ENCODE measurements at places on chromosomes 4 and X.

DNA sequence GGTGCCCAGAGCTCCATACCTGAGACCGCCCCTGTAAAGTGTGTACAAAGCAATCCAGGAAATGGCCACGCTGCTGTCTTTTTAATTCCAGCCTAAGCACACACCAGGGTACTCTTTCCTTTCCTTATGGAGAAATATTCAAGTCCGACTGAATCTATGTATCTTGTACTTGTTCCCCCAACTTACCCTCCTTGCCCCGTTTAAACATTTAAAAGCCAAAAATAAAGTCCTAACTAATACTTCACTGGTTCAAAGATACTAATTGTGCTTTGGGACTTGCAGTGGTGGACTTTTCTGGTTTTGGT, 731 bp upstream of the AMMECR1 start:
- peaks cover 17% of the 10 kb centered on the region for H3K27me3 ChIP-seq
- peak overlapping the region; percentile 80 for H3K4me3 ChIP-seq
- H3K27ac ChIP-seq: no peak overlapping the region
- no peak for DNase-seq
- no peaks in the 10 kb centered on the region for H3K4me1 ChIP-seq

- DNase-seq: peak; percentile 8
- H3K4me3 ChIP-seq: no peak overlapping the region
- H3K36me3 ChIP-seq: no peaks in the 10 kb centered on the region
- H3K27me3 ChIP-seq: no peaks in the 10 kb centered on the region
- H3K4me1 ChIP-seq: peaks cover 5% of the 10 kb centered on the region
Measured at GRCh38 chr4:38562751-38563198, 101.2 kb upstream of the KLF3 start.

GRCh38 chr4:81398379-81398778, 73.3 kb downstream of the RASGEF1B start:
- no peaks in the 10 kb centered on the region for H3K36me3 ChIP-seq
- no peaks in the 10 kb centered on the region for H3K4me1 ChIP-seq
- H3K27ac ChIP-seq: no peak overlapping the region
- H3K4me3 ChIP-seq: no peak overlapping the region

DNA sequence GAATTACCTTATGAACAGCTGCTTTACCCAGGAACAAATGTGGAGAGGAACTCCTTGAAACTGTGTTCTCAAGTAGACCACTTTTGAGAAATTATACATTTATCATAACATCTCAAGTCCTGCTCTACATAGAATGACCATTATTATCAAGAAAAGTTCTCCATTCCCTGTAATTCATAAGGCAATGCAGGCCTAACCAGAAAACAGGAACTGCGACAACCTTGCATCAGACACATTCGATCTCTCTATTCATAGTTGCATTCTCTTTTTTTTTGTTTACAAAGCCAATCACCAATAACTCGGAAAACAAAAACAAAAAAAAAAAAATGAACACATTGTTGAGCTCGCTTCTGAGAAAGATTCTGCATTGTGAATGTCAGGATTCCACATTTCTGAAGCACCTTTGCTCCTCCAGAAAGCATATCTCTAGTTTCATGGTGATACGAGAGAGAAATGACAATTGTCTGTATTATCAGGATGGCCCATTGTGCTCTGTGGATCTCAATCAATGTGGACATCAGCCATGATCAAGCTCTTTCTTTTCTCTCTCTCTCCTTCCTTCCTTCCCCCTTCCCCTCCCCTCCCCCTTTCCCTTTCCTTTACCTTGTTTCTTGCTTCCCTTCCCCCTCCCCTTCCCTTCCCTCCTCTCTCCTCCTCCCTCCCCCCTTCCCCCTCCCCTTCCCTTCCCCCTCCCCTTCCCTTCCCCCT, 32.4 kb upstream of the CD99 start:
- DNase-seq: no peak
- H3K4me1 ChIP-seq: no peaks in the 10 kb centered on the region
- no peaks in the 10 kb centered on the region for H3K27me3 ChIP-seq
- no peak overlapping the region for H3K4me3 ChIP-seq
- no peak overlapping the region for H3K27ac ChIP-seq

DNA sequence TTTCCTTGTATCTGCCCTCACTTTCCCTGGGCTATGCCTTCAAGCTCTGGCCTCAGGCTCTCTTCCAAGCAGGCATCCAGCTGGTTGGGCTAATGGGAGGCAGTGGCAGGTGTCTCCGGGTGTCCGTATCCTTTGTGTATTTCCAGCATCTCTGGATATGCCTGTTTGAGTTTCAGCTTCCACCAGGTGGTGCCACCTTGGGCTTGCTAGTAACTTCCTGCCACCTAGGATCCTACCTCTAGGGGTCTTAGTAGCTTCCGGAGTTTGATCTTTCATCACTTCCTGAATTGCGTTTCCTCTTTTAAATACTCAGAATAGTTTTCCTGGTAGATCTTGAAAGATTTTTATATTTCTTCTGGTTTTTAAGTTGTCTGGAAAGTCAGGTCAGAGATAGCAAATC, 23.2 kb upstream of the ANOS1 start:
- H3K4me3 ChIP-seq: no peak overlapping the region
- DNase-seq: no peak
- H3K27ac ChIP-seq: no peak overlapping the region
- no peaks in the 10 kb centered on the region for H3K4me1 ChIP-seq
- H3K36me3 ChIP-seq: no peaks in the 10 kb centered on the region
- H3K27me3 ChIP-seq: peaks cover 17% of the 10 kb centered on the region

DNA sequence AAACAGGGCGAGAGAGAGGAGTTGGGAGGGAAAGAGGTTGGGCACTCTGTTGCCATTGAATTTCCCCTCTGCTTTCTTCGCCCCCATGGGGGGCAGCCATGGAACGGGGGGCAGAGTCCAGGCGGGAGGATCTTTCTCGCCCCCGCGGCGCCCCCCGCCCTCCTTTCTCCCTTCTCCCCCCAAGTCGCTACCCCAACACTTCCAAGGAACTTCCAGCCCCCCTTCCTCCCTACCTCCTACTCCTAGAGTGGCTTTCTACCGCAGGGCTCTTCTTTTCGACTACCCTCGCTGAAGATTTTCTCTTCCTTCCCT, 594 bp upstream of the STAG2 start:
- no peaks in the 10 kb centered on the region for H3K36me3 ChIP-seq
- H3K4me1 ChIP-seq: no peaks in the 10 kb centered on the region
- no peaks in the 10 kb centered on the region for H3K27me3 ChIP-seq
- H3K4me3 ChIP-seq: peak overlapping the region; percentile 63
- no peak for DNase-seq

- no peak overlapping the region for H3K27ac ChIP-seq
- H3K36me3 ChIP-seq: no peaks in the 10 kb centered on the region
- no peaks in the 10 kb centered on the region for H3K4me1 ChIP-seq
- peaks cover 15% of the 10 kb centered on the region for H3K27me3 ChIP-seq
- no peak for DNase-seq
- no peak overlapping the region for H3K4me3 ChIP-seq
Measured at GRCh38 chr4:84511703-84512102, 12.6 kb upstream of the NKX6-1 start.

- DNase-seq: no peak
- no peak overlapping the region for H3K4me3 ChIP-seq
- no peaks in the 10 kb centered on the region for H3K4me1 ChIP-seq
- no peaks in the 10 kb centered on the region for H3K36me3 ChIP-seq
- H3K27ac ChIP-seq: no peak overlapping the region
- H3K27me3 ChIP-seq: no peaks in the 10 kb centered on the region
Measured at GRCh38 chr4:153560908-153561307, 94.7 kb downstream of the TMEM131L start.

DNA sequence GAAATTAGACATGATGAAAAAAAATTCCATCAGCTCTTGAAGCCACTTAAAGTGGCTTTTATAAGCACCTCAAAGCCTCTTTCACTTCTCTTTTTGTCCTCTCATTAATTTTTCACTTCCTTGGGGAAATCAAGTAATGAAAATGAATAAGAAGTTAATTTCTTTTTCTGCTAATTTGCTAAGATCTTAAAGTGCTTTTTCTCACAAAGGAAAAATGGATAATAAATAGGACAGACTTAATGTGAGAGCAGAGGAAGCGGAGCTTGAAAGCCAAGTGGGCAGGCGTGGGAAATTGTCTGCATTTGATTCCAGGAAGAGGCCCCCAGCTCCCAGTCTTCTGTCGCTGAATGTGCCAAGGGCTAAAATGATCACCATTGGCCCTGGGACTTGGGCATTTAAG, 28.6 kb downstream of the CDS1 start:
- no peaks in the 10 kb centered on the region for H3K27me3 ChIP-seq
- H3K4me3 ChIP-seq: no peak overlapping the region
- no peak for DNase-seq
- H3K27ac ChIP-seq: no peak overlapping the region
- H3K36me3 ChIP-seq: peaks cover 2% of the 10 kb centered on the region

DNA sequence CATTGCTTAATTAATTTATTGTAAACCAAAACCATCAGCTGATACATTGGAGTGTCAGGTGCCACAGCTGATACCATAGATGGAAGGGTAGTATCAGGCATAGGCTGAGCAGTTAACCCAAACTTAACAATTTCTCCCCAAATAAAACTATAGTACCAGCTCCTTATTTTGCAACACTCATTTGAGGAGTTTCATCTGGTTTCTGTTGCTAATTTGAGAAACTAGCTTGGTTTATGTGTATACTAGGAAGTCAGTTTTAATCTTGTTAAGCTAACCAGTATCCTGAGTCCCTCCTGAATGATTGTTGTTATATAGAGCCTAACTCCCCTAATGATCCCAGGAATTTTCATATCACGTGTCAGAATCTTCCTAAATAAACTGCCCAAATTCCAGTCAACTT, 12.7 kb downstream of the DCAF16 start:
- no peak for DNase-seq
- no peak overlapping the region for H3K4me3 ChIP-seq
- H3K27ac ChIP-seq: no peak overlapping the region
- H3K27me3 ChIP-seq: no peaks in the 10 kb centered on the region
- no peaks in the 10 kb centered on the region for H3K4me1 ChIP-seq
- peaks cover 4% of the 10 kb centered on the region for H3K36me3 ChIP-seq

DNA sequence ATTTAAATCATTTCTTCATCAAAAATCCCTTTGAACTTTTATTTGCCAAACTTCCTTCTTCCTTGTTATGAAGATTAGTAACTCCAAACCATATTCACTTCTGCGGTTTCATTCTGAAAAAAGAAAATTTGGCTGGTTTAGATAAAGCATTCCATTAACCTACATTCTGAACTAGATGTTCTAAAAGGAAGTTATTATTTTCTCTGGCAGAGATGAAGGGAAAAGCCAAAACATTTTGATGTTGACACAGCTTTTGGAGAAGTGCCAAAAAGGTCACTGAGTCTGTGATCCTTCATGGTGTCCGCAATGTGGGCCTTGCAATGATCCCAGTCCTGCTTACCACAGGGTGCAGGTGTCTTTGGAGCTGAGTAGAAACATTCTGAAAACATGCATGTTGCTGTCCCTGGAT, 36.0 kb downstream of the CXCL8 start:
- H3K36me3 ChIP-seq: no peaks in the 10 kb centered on the region
- H3K4me3 ChIP-seq: no peak overlapping the region
- peak overlapping the region; percentile 2 for H3K27ac ChIP-seq
- no peaks in the 10 kb centered on the region for H3K4me1 ChIP-seq
- H3K27me3 ChIP-seq: no peaks in the 10 kb centered on the region

- H3K27me3 ChIP-seq: peaks cover 8% of the 10 kb centered on the region
- no peaks in the 10 kb centered on the region for H3K36me3 ChIP-seq
- no peak overlapping the region for H3K27ac ChIP-seq
- DNase-seq: no peak
- H3K4me1 ChIP-seq: no peaks in the 10 kb centered on the region
Measured at GRCh38 chrX:69263251-69263820, 98.1 kb upstream of the PJA1 start.

DNA sequence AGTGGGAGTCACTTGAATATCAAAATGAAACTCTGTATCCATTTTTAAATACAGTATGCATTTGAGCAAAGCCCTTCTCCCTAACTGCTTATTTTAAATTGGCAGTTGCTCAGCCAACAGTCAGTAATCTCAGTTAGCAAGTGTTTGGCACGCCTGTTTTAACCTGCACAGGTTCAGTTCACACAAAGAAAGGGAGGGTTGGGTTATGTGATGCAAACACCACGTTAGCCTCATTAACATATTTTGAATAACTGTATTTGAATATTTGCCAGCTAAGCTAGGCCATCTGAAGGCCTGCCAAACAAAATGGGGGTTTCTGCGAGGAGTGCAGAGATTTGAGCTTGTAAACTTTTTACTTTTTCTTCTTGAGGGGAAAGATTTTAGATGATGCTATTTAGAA, 19.8 kb downstream of the GAB1 start:
- H3K4me1 ChIP-seq: no peaks in the 10 kb centered on the region
- H3K27ac ChIP-seq: no peak overlapping the region
- no peak overlapping the region for H3K4me3 ChIP-seq
- H3K36me3 ChIP-seq: no peaks in the 10 kb centered on the region
- no peaks in the 10 kb centered on the region for H3K27me3 ChIP-seq

GRCh38 chr4:5338531-5338930, 287.3 kb downstream of the STK32B start:
- H3K27me3 ChIP-seq: no peaks in the 10 kb centered on the region
- no peak overlapping the region for H3K27ac ChIP-seq
- H3K4me3 ChIP-seq: no peak overlapping the region

DNA sequence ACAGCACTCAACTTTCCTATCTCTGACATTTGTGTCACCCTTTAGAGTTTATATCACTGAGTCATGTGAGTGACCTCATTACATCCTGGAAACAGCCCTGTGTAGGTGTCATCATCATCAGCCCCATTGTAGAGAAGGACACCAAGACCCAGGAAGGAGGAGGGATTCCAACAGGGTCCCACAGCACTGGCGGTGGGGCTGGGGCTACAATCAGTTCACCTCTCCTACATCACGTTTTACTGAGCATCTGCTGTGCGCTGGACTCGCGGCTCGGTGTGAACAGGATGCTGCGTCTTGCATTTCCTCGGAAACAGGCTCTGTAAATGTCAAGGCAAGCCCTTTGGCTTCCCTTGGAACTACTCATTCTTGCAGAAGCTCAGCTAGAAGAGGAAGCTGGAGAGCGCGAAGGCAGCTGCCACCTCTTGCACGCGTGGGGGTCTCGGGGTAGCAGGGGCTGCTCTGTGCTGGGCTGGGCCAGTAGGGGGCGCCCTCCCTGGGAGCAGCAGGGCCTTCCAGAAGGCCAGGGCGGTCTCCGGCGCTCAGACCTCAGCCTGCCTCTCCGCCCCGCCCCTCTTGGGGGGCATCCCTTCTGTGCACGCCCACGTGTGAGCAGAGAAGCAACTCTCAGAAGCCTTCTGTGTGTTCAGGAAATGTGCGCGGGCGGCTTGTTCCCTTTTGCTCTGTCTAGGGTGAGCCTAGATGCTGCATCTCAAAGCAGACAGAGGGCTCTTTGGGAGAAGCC, 29.0 kb downstream of the REELD1 start:
- peaks cover 32% of the 10 kb centered on the region for H3K4me1 ChIP-seq
- no peak for DNase-seq
- H3K27ac ChIP-seq: no peak overlapping the region

DNA sequence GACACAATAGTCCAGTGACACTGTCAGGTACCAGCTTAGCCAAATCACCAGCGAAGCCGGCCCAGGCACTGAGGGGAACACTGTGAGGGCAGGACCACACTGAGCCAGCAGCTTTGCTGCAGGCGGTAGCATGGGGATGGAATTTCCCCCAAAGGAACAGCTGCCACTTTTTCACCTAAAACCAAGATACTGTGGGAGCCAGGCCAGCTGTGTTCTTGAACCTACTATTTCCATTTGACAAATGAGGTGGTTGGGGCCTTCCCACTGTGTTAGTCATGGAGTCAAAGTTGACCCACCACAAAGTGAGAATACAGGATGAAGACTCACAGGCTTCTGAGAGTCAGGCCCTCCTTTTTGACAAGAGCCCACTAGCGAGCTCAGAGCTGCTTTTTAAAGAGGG, 70.7 kb upstream of the SH3RF1 start:
- no peaks in the 10 kb centered on the region for H3K36me3 ChIP-seq
- no peak for DNase-seq
- no peaks in the 10 kb centered on the region for H3K27me3 ChIP-seq
- no peak overlapping the region for H3K4me3 ChIP-seq
- H3K27ac ChIP-seq: no peak overlapping the region

GRCh38 chr4:63430105-63430504, 979.1 kb downstream of the TECRL start:
- no peaks in the 10 kb centered on the region for H3K36me3 ChIP-seq
- no peaks in the 10 kb centered on the region for H3K4me1 ChIP-seq
- H3K27me3 ChIP-seq: no peaks in the 10 kb centered on the region
- H3K27ac ChIP-seq: no peak overlapping the region
